ENCODE measurements at places on chromosomes 1 and 21.
A peak's percentile ranks its signal among the peaks of the same experiment; 100 is the strongest.

DNA sequence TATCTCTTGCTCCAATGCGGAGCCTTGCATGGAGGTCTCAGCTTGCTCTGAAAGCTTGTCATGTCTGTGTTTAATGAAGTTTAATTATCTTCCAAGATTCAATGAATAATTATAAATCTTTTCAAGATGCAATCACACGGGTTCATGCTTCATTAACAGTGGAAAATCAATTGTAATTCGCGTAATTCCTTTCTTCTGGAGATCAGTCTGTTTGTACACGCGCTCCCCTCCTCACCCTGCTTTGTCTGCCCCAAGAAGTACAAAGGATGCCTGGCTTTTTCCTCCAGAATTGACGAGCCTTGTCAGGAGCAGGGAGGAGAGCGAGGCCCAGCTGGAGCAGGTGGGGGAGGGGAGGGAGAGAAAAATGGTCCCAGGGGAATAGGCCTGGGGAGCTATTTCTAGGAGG lies 65.0 kb upstream of the DISP3 start:
- peak; percentile 5 for DNase-seq

DNA sequence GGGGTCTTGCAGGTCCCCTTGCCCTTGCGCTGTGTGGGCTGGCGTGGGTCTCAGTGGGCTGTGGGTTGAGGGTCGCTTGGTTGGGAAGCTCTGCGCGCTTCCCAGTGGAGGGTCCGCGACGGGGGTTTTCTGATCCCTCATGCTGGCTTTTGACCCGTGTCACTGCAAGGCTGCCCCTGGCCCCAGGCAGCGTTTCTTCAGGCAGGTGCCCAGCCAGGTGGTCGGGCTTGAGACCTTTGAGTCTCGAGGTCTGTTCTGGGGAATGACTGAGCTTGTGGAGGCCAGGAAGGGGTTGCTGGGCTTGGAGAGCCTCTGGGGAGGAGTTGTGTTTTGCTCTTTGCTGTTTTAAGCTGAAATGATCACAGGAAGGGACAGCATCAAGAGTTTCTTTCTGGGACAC lies 5.3 kb downstream of the SKI start:
- no peak for DNase-seq

GRCh38 chr1:94335447-94335846 lies 82.7 kb upstream of the ABCD3 start:
- DNase-seq, result no peak

GRCh38 chr1:231893400-231894102 lies 267.0 kb downstream of the DISC1 start:
- DNase-seq, result no peak

- peak; percentile 8 for DNase-seq
These were observed 36.2 kb downstream of the GORAB start for GRCh38 chr1:170568197-170568596.

- DNase-seq, result no peak
These were observed 61.4 kb downstream of the OLFML2B start for GRCh38 chr1:161962091-161962887.

DNA sequence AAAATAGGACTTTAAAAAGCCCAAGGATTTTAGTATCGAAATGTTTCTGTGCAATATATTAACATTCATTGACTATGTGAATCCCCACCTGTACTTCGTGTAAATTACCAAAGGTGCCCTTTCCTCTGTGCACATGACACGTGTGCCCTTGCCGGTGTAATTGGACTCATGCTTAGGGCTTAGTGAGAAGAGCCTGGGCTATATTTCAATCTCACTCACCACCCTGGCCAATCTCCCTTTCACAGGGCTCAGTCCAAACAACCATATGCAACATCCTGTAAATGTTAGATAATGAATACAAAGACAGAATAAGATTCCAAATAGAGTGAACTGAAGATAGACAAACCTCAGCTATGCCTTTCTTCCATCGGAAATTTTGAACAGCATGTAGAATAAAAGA lies 564.3 kb downstream of the USP25 start:
- DNase-seq, result no peak

DNA sequence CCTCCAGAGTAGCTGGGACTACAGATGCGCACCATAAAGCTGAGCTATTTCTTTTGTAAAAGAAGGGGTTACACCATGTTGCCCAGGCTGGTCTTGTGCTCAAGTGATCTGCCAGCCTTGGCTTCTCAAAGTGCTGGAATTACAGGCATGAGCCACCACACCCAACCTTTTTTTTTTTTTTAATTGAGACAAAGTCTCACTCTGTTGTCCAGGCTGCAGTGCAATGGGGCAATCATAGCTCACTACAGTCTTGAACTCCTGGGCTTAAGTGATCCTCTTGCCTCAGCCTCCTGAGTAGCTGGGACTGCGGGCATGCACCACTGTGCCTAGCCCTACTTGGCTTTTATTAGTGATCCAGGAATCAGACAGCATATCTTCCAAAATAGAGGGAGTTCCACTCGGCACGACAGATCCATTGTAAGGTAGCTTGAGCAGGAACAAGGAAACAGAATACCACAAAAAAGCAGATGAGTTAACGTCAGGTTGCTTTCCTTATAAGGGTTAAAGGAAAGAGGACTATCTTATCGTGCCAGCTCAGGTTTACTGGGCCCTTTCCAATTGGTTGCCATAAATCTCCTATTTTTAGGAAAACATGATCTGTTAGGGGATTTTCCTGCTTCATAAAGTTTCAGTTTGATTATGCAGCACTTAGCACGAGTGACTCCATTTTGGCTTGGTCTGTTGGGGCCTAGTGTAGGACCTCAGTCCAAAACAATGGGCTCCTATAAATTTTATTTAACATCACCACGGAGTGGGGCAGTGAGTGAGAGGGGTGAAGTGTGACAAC lies 45.2 kb downstream of the NENF start:
- DNase-seq, result no peak

GRCh38 chr1:103529746-103530145 lies 4.2 kb downstream of the RNPC3 start:
- no peak for DNase-seq

DNA sequence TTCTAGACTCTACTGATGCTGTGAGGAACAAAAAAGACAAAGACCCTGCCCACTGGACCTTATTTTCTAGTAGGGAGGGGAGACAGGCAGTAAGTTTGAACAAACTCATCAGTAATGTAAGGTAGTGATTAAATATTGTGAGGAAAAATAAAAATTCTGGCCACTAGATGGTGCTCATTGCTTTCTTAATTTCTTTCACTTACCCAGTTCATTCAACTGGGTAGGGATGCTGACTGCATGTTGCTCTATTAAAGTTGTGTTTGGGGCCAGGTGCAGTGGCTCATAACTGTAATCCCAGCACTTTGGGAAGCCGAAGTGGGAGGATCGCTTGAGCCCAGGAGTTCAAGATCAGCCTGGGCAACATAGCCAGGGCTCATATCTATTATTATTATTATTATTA lies 6.3 kb upstream of the KYAT3 start:
- DNase-seq, result peak; percentile 42

- DNase-seq, result no peak
These were observed 90.5 kb upstream of the JAK1 start for GRCh38 chr1:65056866-65057265.

DNA sequence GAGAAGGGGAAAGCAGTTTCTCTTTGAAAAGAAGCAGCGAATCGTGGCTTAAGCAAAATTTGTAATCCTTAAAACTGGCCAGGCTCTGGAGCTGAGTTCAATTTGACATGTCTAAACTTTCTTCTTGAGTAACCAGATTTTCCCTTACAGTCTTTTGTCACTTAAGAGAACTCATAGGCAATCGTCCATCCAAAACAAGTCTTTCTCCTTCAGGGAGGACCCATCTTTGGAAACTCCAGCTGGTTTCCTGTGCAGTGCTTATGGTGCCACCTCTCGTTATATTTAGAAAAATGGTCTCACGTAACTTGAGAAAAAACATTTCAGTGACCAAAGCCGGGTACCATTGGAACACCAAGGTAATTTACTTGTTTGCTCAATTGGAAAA lies 1.8 kb upstream of the PTTG1IP start:
- DNase-seq, result no peak

DNA sequence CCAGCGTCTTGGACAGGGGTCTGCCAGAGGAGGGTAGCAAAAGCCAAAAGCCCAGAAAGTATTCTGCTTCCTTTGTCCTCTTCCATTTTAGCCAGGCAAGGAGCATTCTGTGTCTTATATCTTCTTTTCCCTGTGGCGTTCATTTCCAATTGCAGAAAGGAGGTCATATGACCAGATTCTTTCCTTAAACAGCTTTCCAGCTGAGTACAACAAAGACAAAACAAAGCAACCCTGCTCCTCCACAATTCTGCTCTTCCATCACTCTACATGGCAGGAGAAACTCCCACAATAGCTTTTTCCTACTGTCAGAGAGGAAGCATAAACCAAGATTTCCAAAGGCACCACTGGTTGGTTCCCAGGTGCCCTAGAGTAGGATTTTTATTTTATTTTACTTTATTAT lies 19.7 kb downstream of the ENSA start:
- no peak for DNase-seq

DNA sequence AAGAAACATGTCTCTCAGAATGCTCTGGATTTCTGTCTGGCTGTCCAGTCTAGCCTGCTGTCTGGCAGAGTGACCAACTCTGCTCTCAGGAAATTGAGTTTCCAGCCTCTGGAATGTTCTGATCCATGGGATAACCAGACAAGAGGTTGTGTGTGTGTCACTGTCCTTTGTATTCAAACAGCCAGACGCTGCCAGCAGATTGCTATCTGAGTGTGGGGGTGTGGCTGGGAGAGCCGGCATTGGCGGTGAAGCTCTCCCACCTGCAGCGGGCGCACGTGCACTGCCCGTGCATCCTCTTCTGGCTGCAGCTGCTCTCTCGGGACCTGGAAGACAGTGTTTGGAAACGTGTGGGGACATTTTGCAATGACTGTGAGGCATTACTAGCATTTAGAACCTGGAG lies 26.1 kb downstream of the PKP1 start:
- DNase-seq, result peak; percentile 62

DNA sequence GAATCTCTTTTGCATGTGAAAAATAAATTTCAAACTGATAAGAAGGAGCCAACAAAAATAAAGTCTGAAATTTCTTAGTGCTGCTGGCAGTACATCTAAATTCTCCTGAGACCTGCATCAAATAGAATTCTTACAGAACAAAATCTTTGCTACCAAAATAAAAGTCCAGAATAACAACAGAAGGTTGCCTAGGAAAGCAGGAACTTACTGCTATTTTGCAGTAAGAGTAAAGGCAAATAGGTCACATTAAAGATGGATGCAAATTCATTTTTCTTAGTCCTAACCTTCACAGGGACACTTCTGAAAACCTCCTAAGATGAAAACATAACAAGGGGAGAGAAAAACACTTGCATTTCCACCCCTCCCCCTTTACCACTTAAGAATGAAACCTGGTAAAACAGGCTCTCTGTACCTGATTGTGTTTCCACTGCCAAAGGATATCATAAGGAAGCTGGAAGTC lies 59.0 kb downstream of the RUSC1 start:
- no peak for DNase-seq

DNA sequence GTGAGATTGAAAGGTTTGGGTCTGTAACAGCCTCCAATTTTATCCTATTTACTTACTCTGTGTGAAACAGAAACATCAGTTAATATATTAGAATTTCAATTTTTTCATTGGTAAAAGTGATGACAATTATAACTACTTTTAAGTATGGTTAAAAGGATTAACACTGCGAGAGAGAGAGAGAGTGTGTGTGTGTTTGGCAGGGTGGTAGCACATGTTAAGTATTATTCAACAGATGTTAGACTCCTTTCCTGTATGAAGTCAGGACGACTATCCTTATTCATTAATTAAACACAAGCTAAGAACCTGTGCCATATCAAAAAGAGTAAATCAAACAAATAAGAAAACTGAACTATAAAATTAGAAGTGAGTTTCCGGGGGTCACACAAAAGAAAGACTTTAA lies 662.5 kb downstream of the PLPP3 start:
- no peak for DNase-seq

GRCh38 chr1:36392836-36393235 lies 4.9 kb downstream of the LSM10 start:
- no peak for DNase-seq

DNA sequence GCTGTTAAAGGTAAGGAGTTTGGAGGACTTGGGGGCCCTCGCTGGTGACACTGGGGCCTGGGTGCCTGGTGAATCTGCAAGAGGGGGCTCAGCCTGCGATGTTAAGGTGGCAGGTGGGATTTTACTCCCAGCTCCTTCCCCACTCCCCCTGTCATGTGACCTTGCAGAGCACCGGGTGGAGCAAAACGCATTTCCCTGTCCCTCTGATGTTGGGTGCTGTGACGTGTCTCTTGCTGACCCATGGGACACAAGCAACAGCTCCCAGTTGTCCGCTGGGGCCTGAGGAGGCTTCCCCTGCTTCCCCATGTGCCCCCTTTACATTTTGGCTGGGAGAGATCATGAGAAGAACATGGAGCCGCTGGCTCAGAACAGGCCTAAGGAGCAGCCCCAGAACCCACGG lies 319.0 kb downstream of the MATN1 start:
- DNase-seq, result no peak

DNA sequence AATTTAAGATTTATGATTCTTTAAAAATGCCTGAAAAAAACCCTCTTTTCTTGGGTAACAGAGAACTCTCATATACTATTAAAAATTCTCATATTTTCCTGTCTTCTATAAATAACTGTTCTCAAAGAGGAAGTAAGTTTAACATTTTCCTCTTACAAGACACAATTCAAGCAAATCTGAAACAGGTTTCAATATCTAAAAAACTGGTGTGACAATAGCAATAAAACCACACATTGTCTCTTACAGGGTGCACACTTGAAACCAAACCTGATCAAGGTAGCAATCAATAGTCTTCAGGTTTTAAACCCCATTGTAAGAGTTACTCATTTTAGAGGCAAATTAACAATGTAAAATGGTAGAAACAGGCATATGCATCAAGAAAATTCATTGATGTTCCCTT lies 28.0 kb downstream of the FUBP1 start:
- no peak for DNase-seq

- no peak for DNase-seq
These were observed 44.3 kb upstream of the BATF3 start for GRCh38 chr1:212743901-212744475.

GRCh38 chr1:71464016-71464415 lies 383.2 kb upstream of the ZRANB2 start:
- DNase-seq, result no peak

- DNase-seq, result no peak
These were observed 1.7 kb upstream of the AURKAIP1 start for GRCh38 chr1:1376551-1377226.

DNA sequence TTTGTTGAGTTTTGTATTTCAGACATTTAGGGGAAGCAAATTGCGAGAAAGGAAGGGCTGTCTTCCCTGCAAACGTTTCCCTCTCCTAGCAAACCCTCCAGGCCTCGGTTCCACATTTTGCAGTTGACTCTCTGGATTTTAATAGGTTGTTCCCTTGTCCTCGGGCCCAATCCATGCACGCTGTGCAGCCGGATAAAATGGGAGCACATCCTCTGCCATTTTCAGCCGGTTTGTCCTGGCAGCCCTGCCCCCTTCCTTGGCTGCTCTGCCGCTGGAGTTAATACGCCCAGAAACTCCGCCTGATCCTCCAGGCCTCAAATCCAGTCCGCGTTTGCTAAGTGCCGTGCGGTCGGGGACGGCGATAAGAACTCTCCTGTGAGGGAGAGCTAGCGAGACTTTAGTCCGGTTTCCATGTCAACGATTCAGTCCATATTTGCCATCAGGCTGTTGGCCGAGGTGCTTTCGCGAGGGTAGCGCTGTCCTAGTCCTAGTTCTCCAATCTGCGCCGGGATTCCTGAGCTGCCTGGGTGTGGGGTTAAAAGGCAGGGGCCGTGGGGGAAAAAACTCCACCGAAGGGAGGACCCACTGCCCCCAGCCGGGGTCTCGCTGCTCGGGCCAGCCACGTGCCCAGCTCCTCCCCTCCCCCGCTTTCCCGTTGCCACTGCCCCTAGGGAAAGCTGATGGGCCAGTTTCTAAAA lies 2.9 kb upstream of the ARID1A start:
- DNase-seq, result peak; percentile 94

GRCh38 chr1:236659792-236660587 lies 26.3 kb upstream of the ACTN2 start:
- no peak for DNase-seq

- DNase-seq, result no peak
These were observed 444.9 kb upstream of the PKN2 start for GRCh38 chr1:88239205-88239604.
